Hypothalamus (tissue), 51 donors: ENCODE measurements at places on chromosomes 5 and 9.
A peak's percentile ranks its signal among the peaks of the same experiment; 100 is the strongest.

DNA sequence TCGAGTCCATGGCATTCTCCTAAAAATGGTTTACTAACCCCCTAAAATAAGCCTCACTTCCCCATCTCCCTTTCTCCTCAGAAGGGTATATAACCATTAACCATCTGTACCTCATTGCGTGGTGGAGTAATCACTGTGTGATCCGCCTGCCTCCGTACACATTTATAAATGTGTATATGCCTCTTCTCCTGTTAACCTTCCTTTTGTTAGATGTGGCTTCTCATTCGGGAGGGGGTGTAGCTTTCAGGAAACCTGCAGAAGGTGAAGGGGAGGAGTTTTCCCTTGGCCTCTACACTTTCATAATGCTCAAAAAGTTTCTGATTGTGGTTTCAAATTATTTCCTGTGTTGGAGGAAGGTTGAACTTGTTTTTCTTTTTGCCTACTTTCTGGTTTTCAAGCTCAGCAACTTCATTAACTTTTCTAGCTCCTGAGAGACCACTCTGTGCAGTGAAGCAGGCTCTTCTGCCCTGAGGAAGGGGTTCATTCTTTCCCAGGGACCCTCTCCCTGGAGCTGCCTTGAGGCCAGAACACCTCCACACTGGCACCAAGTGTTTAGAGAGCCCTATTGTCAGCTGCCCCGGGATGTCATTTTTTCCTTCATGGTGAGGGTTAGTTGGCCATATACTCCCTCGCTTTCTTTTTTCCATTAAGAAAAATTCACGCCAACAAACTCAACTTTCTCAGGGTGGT, 46.9 kb downstream of the RASGRF2 start:
- DNase-seq = no peak

GRCh38 chr5:69512740-69513260, 20.2 kb downstream of the OCLN start:
- no peak for DNase-seq

GRCh38 chr5:51892680-51893079, 509.4 kb downstream of the ISL1 start:
- DNase-seq = no peak

DNA sequence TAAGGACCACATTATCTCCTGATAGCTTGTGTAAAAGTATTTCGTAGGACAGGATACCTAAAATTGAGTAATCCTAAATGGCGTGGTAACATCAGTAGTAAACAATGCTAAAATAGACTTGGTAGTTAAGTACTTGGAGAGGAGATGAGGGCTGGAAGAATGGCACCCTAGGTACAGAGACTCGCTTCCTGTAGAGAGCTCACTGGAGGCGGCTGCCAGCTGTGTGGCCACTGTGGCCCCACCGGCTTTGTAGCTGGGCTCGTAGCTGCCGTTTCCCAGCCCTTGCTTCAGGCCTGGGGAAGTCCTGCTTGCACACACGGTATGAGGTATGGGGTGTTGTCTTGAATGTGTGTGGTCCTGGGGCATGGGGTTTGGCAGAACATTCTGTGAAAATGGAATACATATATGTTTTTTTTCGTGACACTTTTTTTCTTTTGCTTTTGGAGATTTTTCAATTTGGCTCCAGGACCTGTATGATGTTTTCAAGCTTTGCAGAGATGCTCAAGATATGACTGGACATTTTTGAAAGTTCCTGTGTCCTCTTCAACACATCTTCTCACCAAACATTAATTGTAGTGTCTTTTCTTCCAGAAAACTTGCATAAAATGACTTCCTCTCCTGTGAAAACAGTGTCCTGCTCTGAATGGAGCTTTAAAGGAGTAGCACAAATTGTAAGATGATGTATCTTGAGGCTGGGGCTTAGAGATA, 58.0 kb downstream of the RCL1 start:
- DNase-seq = no peak

DNA sequence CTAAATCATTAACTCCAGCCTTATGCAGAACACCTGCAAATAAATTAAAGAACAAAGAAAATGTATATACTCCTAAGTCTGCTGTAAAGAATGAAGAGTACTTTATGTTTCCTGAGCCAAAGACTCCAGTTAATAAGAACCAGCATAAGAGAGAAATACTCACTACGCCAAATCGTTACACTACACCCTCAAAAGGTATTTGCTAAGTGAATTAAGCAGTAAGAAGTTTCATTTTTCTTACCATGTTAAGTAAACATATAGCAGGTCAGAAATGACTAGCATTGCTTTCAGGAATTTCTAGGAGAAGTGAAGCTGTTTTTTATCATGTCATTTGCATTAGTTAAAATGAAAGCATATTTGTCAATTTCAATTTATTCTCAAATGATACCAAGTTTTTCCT, 92.7 kb downstream of the MELK start:
- DNase-seq = no peak

- DNase-seq = peak; percentile 27
These were observed 26.3 kb upstream of the FAT2 start for GRCh38 chr5:151617383-151617840.

DNA sequence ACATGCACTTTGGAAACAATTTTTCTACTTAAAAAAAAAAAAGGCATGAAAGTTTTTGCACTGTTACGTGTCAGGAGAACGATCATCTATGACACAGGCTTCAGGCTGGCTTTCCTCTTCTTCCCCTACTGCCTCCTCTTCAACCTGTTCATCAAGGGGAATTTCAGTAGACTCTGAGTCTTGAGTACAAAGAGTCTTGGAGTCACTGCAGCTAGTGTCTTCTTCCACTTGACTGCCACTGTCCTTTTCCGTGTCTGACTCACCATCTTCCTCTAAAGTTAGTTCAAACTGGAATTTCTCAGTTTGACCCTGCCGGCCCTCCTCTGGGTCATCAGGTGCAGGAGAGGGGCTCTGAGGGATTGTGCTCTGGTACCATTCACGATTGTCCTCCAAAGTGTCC, 391.7 kb downstream of the RAB3C start:
- DNase-seq = no peak

DNA sequence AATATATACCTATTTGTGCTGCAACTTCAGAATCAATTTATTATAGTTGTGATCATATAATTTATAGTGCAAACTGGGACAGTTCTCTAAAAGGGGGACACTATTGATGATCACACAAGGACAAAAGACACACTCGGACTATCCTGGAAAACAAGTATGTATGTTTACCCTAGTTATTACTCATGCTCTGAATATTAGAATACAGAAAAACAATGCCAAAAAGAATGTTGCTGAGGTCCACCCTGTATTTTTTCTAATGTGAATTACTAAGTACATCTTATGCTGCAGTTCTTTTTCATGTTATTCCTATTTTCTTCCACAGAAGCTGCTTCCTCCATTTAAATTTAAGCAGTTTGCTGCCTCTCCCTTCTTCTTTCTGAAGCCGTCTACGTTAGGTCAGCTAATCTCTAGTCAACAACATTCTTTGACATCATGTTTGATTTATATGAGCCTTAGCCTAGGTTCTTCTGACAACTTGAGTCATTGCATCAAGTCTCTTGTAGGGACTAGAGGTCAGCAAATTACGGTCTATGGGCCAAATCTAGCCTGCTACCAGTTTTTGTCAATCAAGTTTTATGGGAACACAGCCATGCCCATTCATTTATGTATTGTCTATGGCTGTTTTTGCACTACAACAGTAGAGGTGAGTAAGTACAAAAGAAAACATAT, 40.1 kb upstream of the PPP3R2 start:
- no peak for DNase-seq

- DNase-seq = no peak
These were observed 1326.0 kb upstream of the C9orf72 start for GRCh38 chr9:28899267-28899666.

- DNase-seq = no peak
These were observed 97.6 kb downstream of the PRELID2 start for GRCh38 chr5:145737578-145737977.
